ENCODE measurements at places on chromosomes 7 and 10.

DNA sequence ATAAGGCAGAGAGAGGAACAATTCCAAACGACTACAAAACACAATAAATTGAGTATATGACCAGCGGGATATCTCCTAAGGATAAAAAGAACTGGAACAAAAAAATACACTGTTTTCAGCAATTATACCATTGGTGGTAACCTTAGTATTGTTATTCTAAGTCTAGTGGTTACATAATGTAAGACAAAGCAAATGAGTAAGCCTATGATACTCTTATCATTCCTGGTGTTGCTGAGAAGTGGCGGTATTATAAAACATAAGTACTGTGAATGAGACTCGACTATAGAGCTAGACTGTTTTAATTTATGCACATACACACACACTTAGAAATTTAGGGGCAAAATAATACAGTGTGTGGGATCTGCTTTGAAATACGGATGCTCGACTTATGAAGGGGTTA lies 107.7 kb downstream of the NRBF2 start:
- DNase-seq, result no peak

DNA sequence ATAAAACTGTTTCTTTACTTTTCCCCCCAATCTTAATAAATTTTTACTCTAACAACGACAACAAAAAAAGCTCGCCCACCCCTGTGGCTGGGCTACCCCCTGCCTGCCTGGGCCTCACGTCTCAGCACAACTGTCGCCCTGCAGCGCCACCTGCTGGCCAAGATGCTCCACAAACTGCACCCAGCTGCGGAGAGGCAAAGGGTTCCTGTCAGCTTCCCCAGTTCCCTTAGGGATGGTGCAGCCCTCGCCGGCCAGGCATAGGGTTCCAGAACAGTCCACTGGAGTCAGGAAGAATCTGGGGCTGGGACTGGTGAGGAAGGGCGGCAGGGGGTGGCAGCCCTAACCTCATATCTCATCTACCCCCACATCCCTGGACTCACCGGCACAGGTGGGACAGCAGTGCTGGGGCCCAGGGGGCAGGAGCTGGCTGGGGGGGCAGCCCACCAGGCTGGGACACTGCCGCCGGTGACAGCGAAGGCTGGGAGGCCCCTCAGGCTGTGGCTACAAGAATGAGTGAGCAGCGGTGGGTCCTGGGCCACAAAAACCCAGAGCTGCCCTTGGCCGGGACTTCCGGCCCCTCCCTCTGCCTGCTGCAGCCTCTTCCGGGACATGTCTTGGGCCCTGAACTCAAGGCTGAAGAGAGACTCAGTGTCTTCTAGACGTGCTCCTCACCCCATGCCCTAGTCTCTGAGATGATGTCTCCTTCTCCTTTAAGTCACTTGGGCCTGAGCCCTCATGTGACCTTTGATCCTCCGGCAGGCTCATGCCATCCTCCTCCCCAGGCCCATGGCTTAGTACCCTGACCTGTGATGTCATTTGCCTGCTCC lies 21.2 kb downstream of the ATP6V1F start:
- DNase-seq, result peak; percentile 82

DNA sequence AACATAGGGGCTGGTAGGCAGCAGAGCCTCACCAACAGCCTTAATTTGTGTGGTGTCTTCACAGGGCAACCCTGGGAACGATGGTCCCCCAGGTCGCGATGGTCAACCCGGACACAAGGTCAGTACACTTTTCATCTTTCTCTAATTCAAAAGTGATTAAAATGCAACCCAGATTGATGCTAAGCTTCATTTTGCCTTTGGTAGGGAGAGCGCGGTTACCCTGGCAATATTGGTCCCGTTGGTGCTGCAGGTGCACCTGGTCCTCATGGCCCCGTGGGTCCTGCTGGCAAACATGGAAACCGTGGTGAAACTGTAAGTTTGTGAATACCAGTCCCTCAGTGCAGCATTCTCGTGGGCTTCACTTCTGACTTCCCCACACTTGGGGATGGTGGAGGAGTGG lies 30.9 kb downstream of the COL1A2 start:
- peak; percentile 14 for DNase-seq

DNA sequence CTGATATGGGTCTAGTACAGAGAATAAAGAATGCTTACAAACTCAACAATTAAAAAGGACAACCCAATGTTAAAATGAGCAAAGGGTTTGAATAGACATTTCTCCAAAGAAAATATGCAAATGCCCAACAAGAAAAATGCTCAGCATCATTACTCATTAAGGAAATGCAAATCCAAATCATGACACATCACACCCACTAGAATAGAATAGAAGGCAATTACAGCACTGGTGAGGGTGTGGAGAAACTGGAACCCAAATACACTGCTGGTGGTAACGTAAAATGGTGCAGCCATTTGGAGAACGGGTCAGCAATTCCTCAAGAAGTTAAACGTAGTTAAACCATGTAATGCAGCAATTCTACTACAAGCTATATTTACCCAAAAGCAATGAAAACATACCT lies 53.8 kb downstream of the KDM7A start:
- DNase-seq, result no peak

DNA sequence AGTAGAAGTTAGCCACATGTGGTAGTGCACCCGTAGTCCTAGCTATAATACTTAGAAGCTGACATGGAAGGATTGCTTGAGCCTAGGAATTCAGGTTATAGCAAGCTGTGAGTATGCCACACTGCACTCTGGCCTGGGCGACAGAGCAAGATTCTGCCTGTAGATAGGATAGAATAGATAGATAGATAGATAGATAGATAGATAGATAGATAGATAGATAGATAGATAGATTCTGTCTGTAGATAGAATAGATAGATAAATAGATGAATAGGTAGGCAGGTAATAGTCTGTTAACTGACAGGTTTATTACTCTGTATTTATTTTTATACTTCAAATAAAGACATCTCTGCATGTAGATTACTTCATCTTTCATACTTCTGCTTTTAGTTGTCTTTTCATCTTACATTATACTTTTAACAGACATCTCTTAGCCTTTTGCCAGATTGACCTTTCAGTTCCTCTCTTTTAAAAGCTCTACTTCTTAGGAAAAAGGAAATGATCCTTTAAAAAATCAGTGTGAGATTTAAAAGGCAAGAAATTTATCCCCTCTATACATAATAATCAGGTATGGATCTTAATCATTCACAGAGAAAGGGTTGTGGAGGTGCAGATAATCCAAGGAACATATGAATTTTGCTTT lies 31.8 kb downstream of the CCAR1 start:
- DNase-seq, result no peak

GRCh38 chr7:68205826-68206225 lies 1209.2 kb downstream of the TYW1 start:
- no peak for DNase-seq

DNA sequence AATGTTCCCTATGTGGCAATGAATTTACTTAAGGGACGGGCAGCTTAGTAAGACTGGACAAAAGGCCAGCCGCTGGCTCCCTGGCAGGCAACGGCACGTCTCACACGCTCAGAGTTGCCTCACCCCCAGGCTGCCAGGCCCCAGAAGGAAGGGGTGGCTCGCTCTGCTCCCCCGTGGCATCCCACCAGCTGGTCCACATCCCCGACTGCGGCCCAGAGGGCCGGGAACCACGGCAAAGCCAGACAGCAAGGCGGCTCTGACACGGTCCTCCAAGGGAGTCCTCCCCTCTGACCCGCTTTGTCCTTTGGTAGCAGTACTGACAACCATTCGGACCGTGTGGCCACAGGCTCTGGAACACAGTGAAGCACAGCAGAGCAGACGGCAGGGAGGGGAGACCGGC lies 34.1 kb downstream of the NUDT1 start:
- DNase-seq, result no peak

GRCh38 chr7:157273208-157274093 lies 63.4 kb upstream of the DNAJB6 start:
- peak; percentile 69 for DNase-seq

DNA sequence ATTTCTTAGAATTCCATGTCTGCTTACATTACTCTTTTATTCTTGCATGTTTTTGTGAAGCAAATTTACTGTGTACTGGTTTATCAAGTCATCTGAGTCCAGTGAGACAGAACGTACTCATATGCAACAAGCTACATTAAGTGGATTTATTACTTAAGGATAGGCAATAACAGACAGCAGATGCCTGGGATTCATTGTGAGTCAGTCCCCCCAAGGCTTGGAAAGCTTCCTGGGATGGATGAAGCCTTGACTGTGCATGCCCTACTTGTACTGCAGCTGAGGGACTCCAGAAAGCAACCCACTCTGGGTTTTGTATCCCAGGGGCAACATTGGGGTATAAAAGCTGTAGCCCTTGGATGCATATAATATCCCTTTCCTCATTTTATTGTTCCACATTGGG lies 113.4 kb upstream of the RAB18 start:
- no peak for DNase-seq

DNA sequence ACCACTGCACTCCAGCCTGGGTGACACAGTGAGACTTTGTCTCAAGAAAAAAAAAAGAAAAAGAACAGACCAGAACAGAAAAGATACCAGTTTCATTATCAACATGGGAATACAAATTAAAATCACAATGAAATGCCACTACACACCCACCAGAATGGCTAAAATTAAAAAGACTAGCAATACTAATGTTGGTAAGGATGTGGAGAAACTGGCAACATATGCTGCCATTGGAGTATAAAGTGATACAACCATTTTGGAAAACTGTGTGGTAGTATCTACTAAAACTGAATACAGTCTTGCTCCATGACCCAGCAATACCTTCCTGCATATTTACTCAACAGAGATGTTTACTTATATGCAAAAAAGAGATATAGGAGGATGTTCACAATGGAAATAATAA lies 2.9 kb upstream of the RRP12 start:
- no peak for DNase-seq

DNA sequence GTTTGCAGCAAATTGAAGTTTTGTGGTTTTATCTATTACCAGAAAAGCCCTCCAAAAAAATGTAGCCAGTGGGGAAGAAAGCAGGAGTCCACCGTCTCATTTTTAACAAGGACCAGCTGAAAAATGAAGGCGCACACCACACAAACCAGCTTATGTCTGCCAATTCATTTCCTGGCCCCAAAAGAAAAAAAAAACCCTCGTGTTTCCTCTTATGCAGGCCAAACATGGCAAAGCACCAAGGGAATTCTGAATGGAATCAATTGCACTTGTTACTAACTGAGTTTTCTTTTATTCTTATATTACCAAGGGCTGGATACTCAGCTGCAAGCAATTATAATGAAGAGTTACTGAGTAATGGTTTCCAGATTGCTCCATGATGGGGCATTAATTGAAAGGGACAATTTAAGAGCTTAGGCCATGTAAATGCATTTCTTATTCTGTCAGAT lies 428.3 kb upstream of the NPVF start:
- DNase-seq, result no peak

GRCh38 chr10:123640016-123640535 lies 26.1 kb upstream of the GPR26 start:
- DNase-seq, result peak; percentile 22

DNA sequence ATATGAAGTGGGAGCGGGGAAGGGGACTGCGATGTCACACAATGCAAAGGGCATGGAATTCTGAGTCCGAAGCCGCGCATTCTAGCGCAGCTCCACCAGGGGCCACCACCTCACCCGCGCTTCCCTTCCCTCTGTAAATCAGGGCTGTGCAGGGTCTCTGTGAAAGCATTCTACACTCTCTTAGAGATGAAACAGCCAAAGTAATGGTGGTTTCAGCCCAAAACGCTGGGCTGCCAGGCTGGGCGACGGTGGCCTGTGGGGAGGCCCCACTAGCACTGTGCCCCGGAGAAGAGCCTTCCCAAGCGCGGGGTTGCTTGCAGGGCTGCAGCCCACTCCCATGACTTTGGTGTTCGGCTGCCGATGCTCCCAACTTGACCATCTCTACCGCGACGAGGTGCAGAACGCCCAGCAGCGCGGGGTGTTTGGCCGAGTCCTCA lies 11.4 kb downstream of the ATG9B start:
- DNase-seq, result no peak

GRCh38 chr7:95997632-95998031 lies 225.3 kb downstream of the DYNC1I1 start:
- no peak for DNase-seq

DNA sequence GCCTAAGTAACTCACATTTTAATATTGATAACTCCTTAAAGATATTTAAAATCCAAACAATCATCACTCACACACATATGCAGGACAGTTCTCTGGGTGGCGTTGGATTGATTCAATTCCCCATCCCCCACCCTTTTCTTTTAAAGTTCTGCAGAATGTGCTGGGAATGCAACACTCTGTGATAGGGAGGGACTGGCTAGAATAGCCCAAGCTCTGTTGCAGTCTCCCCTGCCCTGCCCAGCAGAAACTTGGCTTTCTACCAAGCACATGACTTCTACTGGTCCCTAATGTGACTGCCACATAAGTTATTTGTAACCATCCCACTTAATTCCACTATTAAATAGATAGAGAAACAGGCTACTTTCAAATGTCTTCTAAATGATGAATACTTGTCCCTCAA lies 55.2 kb downstream of the TWIST1 start:
- no peak for DNase-seq

GRCh38 chr7:56213574-56213973 lies 97.4 kb upstream of the NUPR2 start:
- DNase-seq, result no peak

DNA sequence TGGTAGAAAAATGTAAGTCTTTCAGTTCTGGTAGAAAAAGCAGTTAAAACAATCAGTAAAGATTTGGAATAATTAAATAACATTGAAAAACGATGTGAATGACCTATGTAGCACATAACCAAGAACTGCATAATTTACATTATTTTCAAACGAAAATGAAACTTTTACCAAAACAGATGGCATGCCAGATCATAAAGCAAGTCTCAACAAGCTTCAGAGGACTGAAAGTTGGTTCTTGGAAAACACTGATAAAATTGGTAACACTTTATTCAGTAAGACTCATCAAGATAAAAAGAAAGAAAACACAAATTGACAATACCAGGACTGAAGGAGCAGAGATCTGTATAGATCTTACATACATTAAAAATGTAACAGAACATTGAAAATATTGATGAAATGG lies 92.8 kb downstream of the VIPR2 start:
- DNase-seq, result no peak

DNA sequence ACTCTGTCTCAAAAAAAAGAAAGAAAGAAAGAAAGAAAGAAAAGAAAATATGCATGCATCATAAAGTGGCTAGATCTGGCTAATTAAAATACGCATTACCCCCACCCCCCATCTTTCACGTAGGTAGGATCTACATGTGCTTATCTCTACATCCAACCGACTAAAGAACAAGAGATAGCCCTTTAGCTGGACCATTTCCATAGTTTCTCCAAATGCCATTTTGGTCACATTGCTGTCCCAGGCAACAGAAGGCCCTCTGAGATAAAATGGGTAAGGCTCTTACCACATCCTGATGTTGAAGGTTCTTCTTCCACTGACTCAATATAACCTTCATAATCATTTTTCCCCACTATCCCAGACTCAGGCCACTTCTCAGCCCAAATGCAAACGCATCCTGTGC lies 31.5 kb downstream of the PIK3AP1 start:
- no peak for DNase-seq
